ENCODE measurements at places on chromosomes 6 and 20.

DNA sequence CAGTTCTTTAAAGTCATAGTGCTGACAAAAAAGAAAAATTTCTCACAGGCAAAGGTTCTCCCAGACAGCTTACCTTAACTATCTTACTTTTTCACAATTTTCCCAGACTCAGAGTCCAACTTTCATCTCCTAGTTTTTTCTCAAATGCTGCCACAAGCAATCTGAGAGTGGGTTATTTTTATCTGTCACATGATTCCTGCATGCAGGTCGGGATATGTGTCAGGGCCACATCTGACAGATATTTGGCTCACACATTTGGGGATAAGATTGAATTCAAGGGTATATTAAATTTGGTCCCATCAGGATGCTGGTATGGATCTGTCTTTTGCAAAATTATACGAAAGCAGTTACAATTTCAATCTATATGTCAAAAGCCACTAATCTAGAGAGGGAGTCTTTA lies 50.1 kb upstream of the SMIM29 start:
- DNase-seq: no peak

DNA sequence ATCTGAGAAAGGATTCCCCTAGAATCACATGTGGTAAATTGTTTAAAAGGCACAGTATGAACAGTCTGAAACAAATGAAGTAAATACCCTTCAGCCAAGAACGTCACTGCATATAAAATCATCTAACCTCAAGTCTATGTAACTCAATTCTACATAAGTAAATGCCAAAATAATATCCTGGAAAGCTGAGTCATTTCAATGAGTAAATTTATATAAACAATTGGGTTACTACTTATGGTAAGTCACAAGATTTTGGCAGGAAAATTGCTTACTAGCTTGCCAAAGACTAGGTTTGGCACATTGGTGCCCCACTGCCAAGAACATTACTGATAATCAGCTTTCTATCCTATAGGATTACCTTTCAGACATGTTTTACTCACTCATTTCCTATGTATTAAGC lies 8.4 kb downstream of the GMDS start:
- no peak for DNase-seq

DNA sequence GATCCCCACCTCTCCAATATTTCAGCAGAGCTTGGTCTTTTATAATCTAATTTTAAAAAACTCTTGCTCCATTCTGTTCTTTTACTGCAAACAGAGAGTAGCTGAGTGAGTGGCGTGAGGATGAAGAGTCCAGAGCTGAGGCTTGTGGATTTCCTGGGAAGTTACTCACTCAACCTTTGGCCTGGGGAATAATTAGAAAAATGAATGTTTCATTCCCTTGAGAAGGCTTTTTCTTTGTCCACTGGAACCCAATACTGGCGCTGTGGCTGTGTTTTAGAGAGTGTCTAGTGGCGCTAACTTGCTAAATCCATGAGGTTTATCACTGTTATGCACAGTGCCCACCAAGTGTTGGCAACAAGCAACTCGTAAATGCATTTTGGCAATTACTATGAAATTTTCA lies 251.5 kb downstream of the HIVEP2 start:
- DNase-seq: no peak

GRCh38 chr20:45191926-45192325 lies 14.9 kb upstream of the SEMG1 start:
- DNase-seq: no peak

DNA sequence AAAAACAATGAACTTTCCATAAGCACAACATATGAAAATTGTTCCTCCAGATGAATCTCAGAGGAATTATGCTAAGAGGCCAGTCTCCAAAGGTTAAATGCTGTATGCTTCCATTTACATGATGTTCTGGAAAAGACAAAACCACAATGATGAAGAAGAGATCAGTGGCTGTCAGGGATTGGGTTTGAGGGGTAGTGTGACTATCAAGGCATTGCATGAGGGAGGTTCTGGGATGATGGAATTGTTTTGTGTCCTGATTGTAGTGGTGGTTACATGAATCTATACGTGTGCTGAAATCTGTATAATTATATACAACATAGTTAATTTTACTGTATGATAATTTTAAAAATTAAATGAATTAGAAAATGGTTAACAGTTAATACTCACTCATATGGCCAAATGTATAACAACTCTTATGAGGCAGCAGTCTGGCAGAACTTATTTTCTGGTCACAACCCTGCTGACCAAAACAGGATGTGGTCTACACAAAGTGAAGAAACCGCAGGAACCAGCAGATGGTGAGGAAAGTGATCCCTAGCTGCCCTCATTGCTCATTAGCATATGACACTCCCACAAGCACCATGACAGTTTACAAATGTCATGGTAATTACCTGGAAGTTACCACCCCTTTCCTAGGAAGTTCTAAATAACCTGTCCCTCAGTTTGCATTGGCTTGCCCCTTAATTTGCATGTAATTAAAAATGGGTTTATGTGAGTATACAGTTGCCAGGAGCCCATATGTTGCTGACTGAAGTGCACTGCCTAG lies 31.9 kb downstream of the NSFL1C start:
- DNase-seq: peak; percentile 20

- no peak for DNase-seq
These were observed 83.0 kb downstream of the HFE start for GRCh38 chr6:26170181-26170580.

DNA sequence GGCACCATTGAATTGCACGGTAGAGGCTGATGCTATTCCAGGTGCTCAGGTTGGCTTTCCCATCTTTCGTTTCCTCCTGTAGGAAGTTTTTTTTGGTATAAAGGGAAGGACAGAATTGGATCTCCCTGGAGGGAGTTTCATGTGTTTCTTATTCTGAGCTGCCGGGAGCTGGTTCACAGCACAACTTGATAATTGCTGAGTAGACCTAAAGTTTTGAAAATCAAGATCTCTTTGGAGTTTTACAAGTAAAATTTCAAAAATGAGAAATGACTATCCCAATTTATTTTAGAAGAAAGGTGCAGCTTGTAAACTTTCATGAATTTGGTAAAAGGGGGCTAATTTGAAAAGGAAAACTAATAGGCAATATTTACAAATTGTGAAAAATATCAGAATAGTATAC lies 125.2 kb upstream of the ESR1 start:
- DNase-seq: no peak

DNA sequence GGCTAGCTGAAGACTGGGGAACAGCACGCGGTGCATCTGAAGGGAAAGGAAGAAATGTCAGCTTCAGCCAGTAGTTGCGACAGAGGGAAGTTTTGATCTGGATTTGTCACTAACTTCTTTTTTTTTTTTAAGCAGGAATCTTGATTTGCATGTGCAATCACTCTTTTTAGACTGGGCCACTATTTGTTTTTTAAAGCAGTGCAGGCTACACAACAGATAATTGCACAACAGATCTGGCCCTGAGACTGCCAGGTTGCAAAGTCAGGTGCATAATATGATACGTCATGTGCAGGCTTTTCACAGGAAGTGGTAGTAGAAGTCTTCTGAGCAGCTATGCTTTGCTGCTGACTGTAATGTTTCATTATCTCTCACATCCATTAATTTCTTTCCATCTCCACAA lies 13.5 kb downstream of the PFDN4 start:
- DNase-seq: no peak

DNA sequence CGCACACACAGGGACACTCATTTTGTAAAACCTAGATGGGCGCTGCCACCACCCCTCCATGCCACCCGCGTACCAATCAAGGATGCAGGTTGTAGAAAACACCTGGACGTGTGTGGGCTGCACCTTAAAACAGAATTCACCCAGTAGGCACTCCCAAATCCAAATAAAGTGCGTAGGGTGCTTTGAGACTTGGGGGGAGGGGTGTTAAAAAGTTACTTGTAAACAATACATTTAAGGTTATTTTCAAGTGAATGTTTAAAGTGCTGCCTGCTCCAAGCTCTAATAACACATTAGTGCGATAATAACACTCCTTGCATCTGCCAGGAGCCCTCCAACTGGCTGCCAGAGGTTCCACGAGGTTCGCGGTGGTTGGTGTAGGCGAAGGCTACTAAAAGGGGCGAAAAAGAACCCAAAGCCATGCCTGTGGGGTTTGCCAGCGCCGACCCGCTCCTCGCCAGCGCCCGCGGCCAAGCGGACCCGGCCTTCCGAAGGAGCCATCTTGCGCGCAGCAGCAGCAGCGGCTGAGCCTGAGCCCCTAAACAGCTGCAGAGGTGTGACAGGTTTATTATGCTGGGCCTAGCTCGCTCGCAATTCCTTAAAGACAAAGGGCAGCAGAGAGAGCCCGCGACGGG lies 11.5 kb downstream of the FOXC1 start:
- DNase-seq: no peak

DNA sequence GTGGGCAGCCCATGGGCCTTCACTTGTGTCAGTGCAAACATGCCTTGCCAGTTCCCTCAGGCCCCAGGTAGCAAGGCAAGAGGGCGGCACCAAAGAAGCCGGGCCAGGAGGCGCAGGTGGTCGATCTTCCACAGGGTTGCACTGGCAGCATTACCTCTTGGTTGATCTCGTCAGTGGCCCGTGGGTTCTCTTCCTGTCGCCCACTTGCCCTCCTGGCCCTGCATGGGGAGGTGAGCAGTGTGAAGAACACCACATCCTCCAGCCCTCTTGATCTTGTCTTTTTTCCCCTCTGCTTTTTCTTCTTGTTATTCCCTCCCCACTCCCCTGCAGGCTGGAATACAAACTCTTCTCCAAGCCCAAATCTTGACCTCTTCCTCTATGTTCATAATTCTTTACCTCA lies 3.0 kb upstream of the CST11 start:
- no peak for DNase-seq

DNA sequence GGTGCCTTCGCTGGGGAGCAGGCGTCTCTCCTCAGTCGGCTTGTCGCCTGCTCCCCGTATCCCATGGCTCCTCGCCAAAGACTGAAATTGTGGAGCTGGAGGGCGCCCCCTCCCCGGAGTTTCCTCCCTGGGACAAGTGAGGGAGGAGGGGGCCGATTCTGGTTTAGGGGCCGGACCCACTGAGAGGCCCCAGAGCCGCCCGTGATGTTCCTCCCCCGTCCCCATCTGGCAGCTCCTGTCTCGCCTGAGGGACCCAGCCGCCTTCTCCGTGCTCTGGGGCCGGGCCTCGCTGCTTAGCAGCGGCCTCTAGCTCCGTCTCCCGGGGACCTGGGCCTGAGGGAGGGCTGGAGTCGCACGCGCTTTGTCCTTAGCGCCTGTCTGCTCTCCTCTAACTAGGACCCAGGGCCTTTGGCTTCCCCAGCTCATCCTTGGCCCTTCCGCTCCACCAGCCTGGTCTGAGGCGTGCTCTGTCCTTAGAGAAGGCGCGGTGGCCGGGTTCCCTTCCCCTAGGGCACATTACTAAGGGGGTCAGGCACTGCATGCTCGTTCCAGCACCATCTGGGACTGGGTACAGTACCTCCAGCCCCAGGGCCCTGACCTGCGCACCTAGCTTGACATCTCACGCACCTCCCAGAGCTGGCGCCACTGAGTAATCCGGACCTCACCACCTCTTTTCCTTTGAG lies 29.7 kb downstream of the SLC12A5 start:
- no peak for DNase-seq

DNA sequence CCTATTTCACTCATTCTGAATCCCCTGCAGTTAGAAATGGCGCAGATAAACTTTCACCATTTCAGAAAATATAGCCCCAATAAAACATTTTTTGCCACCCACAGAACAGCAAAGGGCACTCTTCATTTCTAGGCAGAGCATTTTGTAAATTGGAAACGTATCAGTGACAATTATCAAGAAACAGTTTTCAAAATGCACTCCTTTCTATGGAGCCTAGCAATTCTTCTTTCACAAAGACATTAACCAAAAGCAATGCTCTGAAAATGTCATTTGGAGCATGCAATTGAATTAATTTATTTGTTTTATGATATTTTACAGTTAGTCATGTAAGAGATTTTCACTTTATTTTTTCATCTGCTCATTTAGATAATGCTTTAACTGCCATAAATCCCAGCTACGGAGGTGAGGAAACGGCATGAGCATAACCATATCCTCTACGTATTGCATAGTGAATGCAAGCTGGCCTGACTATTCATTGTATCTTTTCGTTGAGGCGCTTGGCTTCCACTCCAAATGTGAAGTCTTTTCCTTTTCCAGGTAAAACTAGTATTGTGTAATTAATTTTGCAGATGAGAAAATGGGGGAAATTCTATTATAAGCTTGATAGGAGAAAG lies 813.4 kb downstream of the C6orf118 start:
- DNase-seq: no peak

DNA sequence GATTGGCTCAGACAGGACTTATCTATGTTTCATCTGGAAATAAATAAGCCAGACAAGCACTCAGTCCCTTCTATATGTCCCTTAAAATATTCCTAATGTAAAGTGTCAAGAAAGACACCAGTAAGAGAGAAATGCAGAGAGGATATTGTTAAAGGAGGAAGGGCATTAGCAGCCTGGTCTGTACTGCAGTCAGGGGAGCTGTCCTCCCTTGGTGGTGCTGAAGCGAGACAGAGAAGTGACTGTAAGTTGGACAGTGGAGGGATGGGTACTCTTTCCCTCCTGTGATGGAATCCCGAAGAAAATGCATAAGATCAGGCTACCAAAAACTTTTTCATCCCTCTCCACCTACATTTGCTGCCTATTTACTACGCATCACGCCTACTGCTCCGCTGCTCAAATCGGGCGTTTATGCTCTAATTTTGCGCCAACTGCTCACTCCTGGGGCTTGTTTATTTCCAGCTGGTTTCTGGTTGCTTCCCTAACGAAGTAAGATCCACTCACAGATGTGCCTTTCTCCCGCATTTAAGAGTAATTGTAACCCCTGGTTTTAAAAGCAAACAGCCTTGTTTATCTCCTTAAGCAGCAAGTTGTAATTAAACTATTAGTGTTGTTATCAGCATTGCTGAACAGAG lies 35.2 kb downstream of the PHACTR1 start:
- DNase-seq: no peak

DNA sequence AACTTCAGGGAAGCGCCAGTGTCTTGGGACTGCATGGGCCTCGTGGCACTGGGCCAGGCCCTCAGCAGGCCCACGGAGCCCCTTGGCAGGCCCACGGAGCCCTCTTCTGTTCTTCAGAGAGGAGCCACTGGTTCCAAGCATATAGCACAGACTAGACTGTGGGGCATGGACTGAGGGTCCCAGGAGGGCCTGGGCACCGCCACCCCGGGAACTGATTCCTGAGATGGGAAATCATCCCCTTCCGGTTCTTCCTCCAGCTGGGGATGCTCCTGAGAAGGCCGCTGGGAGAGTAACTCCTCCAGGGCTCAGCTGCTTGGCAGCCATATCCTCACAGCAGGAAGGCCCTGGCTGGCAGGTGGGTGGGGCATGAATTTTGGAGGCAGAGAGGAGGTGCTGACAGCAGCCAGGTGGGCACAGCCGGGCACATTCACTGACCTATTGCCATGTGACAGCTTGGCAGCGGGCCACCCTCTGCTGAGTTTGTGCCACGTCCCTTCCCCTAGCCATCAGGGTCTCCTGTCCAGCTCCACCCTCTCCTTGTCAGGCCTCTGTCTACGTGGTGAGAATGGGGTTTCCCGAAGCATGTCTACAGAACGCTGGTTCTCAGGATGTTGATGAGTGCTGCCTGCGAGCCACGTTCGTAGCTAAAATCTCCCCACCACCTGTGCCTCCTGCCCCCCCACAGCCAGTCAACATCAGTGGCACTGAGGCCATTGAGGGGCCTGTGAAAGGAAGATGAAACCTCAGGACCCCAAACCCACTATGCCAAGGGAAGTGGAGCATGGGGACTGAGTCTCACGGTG lies 152.1 kb downstream of the TAF4 start:
- DNase-seq: no peak
